Daoy (cell line): ENCODE measurements at places on chromosomes 4 and X. TPM values are rescaled to one million over a fixed set of nuclear protein-coding genes. Genes with fewer than 3 reads are reported as not detected.

Gene SYTL5
- 0.24 and 0.29 TPM in 2 replicates for total RNA-seq

Gene RIPPLY1
- not detected in 2 replicates for total RNA-seq

Gene ARAP2
- 0.97 and 24.1 TPM in 2 replicates for total RNA-seq

Gene DGAT2L6
- total RNA-seq, result 0.11 TPM in 1 of 2 replicates, not detected in the other

Gene EDA2R
- 0.40 TPM in 1 of 2 replicates, not detected in the other for total RNA-seq

Gene RENBP
- 0.11 and 0.18 TPM in 2 replicates for total RNA-seq

Gene SUPT20HL2
- not detected in 2 replicates for total RNA-seq

Gene HTN3
- total RNA-seq, result not detected in 2 replicates

DNA sequence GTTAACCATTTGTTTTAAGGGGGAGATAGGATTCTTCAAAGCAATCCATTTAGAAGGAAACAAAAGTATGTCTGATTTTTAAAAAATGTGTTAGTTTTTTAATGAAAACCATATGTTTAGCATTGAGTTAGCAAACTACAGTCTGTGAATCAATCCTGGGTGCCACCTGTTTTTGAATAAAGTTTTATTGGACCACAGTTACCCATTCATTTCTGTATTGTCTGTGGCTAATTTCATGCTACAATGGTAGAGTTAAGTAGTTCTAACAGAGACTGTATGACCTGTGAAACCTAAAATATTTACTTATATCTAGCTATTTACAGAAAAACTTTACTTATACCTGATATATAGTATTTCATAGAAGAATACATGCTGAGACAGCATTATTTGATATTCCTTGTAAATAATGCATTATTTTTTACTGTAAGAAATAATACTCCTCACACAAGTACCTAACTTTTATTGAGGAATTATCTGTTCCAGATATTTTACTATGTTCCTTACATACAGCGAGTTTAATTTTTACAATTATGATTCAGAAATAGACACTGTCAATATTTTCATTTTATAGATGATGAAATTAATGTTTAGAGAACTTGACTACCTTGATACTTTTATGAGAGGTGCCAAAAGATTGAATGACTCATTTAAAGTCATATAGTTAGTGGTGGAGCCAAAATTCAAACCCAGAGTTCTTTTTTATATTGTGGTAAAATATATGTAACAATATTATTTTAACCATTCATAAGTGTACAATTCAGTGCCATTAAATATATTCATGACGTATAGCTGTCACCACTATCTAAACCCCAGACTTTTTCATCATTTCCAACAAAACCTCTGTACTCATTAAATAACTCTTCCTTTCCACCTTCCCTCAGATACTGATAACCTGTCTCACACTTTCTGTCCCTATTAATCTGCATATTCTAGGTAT lies 122.0 kb downstream of the GLUD2 start:
- DNase-seq, result no peak

GRCh38 chrX:100447655-100448397 lies 37.8 kb upstream of the PCDH19 start:
- peak; percentile 27 for DNase-seq

GRCh38 chr4:104494822-104495559 lies at the start of gene CXXC4:
CXXC4 (minus strand) TSS chr4:104494894; CDS start chr4:104491802, 3,092 bp downstream.
- peak; percentile 37 for DNase-seq

GRCh38 chr4:80255329-80256095 lies 11.0 kb upstream of the FGF5 start:
- DNase-seq, result no peak

DNA sequence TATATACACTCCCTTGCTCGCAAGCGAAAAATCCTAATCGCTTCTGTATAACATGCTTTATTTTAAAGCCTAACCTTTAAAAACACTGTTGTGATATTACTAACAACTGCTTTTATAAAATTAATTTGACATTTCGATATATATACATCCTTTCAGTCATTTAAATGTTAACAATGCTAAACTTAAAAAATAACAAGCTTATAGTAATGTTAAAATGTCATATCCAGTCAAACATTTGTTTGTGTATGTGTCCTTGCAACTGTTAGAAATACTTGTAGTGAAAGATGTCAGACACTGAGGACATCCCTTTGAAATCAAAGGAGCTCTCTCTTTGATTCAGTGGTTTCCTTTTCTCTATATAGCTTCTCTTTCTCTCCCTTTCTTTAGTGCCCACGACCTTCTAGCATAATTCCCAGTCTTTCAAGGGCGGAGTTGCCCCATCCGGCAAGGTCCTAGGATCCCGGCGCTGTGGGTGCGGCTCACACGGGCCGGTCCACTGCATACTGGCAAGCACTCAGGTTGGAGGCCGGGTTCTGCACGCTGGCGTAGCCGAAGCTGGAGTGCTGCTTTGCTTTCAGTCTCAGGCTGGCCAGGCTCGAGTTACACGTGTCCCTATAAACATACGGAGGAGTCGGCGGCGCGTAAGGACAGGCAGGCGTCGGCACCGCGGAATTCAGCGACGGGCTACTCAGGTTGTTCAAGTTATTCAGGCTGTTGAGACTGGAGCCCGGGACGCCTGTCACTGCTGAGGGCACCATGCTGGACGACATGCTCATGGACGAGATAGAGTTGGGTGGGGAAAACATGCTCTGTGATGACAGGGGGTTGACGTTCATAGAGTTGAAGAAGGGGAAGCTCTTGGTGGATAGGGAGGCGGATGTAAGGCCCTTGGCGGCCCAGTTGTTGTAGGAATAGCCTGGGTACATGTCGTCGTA lies 5.0 kb downstream of the PITX2 start:
- no peak for DNase-seq

DNA sequence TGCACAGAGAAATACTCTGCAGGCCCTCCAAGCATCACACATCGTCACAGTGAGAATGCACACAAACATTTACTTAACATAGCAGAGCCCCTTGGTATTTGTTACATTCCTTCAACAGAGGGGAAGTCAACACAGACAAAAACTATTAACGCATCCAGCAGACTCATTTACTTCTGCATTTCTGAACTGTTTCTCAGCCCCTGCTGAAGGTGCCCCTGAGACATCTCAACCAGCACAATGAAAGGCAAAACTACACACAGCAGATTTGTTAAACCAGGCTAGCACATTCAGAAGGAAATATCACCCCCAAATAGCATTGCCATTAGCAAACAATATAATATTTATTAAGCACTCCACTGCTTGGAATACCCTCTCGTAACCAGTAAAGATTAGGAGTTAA lies 367.0 kb downstream of the RAB28 start:
- no peak for DNase-seq

- no peak for DNase-seq
Measured at GRCh38 chr4:7414046-7414445, 20.7 kb downstream of the PSAPL1 start.

DNA sequence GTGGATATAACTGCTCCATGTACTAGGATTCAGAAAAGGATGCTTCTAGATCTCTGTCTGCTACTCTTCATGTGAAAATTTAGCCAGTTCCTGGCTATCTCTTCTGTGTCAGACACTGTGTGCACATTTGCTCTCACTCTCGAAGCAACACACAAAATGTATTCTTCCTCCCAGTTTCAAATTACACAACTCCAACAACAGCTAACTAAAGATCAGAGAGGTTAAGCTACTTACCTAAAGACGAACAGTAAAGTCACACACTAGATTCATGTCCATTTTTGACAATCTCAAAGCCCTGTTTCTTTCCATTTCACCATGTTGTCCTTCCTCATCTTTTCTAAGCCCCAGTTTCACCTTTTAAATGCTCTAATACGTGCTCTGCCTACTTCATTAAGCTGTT lies 2.2 kb downstream of the CLNK start:
- DNase-seq, result no peak

DNA sequence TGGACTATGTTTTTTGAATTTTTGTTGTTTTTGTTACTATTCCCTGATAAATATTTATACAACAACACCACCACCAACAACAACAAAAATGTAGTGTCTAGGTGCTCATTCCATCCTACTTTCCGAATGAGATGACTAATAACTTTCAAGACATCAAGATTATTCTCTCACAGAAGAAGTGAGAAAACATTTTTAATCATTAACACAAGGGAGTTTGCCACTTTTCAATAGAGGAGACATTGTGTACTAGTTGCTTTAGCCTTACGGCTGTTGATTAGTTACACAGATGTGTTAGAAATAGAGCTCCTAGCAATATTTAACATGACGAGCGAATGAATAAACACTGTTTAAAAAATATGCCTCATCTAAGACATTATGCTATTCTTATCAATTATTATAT lies 898.8 kb downstream of the C4orf33 start:
- DNase-seq, result no peak

DNA sequence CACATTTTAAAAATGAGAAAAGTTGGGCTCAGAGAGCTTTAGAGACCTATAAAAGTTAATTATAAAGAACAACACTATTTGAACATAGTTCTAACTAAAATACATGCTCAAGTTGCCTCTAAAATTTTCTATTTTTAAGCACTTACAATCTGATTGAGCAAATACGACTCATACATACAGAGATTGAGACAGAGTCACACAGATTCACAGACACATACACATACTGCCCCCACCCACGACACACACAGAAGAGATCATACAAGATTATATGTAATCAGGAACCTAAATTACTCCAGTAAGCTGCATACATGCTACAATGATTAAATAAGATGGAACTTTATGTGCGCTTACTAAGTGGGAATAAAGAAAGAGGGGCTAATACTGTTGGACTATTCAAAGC lies 2.7 kb upstream of the ASB5 start:
- peak; percentile 20 for DNase-seq

DNA sequence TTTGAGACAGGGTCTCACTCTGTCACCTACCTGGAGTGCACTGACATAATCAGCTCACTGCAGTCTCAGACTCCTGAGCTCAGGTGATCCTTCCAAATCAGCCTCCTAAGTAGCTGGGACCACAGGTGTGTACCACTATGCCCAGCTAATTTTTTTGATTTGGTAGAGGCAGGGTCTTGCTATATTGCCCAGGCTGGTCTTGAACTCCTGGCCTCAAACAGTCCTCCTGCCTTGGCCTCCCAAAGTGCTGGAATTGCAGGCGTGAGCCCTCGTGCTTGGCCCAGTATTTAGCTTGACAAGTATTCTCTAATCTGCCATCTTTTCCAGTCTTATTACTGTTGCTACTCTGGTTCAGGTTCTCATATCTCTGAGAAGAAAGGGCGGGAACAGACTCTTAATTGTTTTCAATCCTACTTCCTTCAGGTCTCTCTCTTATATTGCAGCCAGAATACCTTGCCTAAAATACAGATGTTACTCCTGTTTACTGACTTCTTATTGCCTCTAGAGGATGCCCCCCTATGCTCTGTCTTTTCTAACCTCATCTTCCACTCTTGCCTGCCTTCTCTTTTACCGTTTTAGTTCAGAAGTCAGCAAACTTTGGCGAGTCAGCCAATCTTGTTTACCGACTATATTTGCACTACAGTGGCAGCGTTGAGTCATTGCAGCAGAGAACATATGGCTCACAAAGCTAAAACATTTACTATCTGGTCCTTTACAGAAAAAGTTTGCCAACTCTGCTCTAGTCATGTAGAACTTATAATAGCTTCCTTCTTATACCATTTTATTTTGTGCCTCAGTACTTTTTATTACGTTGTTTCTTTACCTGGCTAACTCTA lies 19.0 kb downstream of the MRPL1 start:
- no peak for DNase-seq

DNA sequence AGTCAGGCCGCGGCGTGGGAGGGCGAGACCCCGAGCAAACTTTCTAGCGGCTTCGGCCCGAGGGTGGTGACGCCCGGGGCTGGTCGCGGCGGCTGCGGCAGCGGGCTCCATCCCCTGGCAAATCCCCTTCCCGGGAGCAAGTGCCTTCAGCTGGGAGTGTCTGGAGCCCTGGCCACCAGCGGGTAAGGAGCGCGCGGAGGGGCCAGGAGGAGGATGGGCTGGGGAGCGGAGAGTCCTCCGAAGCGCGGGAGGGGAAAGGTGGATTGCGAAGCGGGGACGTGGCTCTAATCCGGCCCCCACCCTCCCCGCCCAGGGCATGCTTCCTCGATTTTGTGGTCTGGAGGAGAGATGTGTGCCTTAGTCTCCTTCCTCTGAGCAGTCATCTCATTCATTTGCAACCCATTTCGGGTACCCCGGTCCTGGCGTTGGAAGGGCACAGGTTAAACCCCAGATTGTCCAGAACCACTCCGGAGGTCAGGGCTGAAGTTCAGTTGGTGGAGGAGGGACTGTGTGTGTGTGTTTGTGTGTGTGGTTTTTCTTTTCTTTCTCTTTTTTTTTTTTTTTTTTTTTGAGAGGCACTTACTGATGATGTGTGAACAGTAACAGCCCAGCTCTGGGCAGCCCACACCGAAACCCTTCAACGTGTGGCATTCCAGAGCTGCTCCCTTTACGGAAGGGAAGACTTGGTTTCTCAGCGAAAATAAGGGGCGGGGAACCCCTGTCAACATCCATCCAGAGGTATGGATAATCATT lies 516 bp downstream of the SGMS2 start:
- DNase-seq, result peak; percentile 50

DNA sequence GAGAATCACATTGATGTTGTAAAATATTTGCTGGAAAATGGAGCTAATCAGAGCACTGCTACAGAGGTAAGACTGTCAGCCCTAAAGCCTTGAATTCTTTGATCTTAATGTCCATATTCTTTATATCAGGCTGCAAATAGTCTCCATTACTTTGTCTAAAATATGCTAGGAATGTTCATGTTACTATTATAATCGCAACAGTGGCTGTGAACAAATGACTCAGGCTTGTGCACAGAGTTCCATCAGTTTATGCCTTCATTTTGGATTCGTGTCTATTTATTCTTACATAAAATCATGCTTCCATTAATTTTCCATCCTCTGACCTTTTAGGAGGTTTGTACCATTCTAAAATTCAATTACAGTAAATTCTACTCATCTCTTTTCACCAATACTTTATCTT lies 182.7 kb downstream of the ANK2 start:
- DNase-seq, result no peak

DNA sequence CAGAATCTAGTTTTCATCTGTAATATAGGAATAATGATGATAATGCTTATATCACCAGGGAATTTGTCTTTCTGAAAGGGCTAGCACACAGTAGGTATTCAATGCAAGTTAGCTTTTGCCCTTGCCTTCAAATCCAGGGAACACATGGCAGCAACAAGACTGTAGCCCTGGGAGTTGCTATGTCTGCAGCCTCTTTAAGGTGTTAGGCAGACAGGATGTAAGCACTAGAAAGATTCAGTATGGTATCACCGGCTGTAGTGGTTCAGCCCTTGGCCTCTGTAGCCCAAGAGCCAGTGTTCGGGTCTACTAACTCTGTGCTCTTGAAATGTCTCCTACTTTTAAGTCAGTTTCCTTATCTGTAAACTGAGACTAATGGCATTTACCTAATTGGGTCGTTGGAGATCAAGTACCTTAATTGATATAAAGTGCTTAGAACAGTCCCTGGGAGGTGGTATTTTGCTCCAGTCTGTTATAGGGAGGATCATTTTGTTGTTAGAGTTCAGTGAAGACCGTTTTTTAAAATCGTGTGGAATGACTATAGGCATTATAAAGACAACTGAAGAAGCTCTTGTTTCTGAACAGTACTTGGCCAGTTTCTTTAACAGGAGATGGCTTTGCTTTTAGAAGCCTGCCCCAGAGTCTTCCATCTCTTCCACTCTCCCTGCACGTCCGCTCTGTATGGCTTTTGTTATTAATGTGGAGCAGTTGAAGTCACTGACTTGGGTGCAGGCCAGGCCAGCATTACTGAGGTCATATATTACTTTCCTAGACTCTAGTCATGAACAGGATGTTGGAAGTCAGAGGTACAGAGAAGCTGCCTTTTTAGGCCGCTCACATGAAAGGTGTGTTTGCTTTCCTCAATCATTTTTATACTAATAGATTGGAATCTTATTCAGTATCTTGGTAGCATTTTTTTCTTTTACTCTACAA lies 44.8 kb downstream of the GAB1 start:
- peak; percentile 81 for DNase-seq
